ENCODE measurements at places on chromosomes 2 and 18. TPM values are rescaled to one million over a fixed set of nuclear protein-coding genes. Genes with fewer than 3 reads are reported as not detected.

- DNase-seq = no peak
These were observed 147.6 kb downstream of the CLIP4 start for GRCh38 chr2:29262681-29263260.

- no peak for DNase-seq
These were observed 83.9 kb downstream of the RPRM start for GRCh38 chr2:153394686-153395085.

GRCh38 chr18:36411745-36412168 lies 114.2 kb downstream of the FHOD3 start:
- no peak for DNase-seq

DNA sequence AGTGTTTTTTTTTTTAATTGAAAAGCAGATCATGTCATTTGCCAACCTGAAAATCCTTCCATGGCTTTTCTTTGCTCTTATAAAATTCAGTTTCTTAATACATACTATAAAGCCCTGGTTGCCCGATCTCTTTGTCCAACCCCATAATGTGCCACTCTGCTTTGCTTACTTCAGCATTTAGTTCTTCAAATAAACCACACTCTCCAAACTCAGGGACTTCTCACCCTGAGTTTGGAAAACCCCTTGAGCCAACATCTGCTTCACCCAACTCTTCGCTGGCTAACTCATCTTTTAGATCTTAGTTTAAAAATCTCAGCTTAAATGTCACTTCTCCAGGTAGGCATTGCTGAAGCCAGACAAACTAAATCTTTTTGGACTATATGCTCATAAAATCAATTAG lies 1.3 kb upstream of the STAT1 start:
- DNase-seq = no peak

EGR4 gene
- not detected for polyA plus RNA-seq

DNA sequence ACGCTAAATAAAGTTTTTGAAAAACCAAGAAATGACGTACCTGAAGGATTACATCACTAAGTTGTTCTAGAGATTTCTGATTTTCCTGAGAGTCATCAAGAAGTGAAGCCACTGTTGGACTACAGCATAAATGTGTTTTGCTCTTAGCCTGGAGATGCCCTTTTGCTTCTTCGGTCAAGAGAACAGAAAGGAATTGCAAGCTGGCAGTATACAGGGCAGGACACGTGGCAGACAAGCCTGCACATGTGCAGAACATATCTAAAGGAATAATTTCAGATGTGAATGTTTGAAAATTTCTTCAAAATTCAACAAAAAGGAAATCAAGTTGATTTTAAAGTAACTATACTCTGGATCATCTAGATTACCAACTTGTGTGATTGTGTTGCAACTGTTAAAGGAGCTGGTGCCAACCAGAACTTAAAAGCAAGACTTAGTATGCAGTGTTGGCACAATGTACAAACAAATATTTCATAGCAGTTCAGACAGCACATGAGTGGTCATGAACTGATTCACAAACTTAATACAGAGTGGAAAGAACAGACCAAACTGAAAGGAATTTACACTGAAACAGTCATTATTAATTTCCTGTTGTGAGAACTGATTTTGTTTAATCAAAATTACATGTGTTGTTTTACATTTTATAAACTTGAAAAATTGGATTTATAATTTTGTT lies 100.4 kb upstream of the CD226 start:
- no peak for DNase-seq

GRCh38 chr2:74530239-74531187 lies 780 bp downstream of the HTRA2 start:
- no peak for DNase-seq

DNA sequence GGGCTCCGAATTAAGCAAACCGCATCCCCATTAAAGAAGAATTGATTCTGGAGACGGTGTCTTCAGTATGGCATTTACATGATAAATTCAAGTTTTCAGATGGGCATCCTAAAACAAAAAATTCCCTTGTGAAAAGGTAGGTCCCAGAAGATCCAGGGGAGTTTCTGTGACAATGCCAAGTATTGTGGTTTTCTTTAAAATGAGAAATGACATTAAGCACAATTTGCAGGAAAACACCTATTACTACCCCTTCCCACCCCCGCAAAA lies 689 bp upstream of the YWHAQ start:
- DNase-seq = no peak

DNA sequence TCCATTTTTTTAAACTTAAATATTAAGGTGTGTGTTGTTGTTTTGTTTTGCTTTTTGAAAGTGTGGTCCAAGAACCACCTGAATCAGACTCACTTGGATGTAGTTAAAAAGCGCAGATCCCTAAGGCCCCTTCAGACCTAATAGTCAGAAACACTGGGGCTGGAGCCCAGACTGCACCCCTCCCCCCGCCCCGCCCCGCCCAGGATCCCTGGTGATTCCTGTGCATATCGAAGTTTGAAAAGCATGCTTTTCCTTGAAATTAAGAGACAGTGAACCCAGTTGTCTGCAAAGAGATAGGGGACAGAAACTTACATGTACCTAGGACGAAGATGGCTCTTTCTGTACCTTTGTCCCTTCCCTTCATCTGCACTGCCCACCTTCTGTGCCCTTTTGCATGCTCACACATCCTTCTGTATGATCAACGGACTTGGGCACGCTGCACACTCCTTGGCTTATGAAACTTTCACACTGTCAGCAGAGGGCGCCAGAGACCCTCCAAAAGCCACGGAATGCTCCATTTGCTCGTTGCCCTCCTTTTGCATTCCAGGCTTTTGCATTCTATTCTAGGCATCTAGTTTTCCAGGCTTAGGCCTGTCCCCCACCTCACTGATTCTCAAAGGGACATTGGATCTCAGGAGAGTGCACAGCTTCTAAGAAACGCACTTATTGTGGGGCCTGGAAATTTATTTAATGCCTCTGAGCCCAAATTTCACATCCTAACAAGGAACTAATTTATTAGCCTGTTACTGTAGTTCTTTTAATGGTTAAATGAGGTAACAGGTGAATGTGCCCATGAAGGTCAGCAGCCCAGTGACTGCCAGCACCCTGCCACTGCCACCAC lies 32.8 kb upstream of the SLC14A1 start:
- peak; percentile 75 for DNase-seq

GRCh38 chr2:146950361-146950760 lies 894.5 kb upstream of the ACVR2A start:
- no peak for DNase-seq

GRCh38 chr2:67599561-67599960 lies 202.4 kb downstream of the ETAA1 start:
- no peak for DNase-seq

PLGLB1 gene
- polyA plus RNA-seq = 3.5 TPM

IL18R1 gene
- polyA plus RNA-seq = 0.50 TPM

- no peak for DNase-seq
These were observed 2.5 kb upstream of the NHEJ1 start for GRCh38 chr2:219163156-219163555.

DNA sequence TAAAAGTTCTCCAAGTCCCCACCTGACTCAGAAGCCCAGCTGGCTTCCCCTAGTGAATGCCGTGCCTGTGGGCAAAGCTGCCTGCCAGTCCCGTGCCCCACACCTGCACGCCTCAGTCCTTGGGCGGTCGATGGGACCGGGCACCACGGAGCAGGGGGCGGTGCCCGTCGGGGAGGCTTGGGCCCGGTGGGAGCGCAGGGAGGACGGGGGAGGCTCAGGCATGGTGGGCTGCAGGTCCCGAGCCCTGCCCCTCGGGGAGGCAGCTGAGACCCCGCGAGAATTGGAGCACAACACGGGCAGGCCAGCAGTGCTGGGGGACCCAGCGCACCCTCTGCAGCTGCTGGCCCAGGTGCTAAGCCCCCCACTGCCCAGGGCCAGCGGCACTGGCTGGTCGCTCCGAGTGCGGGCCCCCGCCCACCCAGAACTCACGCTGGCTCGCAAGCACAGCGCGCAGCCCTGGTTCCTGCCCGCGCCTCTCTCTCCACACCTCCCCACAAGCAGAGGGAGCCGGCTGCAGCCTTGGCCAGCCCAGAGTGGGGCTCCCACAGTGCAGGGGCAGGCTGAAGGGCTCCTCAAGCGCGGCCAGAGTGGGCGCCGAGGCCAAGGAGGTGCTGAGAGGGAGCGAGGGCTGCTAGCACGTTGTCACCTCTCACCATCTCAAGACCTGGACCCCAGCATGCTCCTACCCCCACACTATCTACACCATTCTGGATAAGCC lies 215.5 kb downstream of the TNS1 start:
- no peak for DNase-seq

- DNase-seq = no peak
These were observed 194.8 kb downstream of the ZEB2 start for GRCh38 chr2:144325086-144325485.

DNA sequence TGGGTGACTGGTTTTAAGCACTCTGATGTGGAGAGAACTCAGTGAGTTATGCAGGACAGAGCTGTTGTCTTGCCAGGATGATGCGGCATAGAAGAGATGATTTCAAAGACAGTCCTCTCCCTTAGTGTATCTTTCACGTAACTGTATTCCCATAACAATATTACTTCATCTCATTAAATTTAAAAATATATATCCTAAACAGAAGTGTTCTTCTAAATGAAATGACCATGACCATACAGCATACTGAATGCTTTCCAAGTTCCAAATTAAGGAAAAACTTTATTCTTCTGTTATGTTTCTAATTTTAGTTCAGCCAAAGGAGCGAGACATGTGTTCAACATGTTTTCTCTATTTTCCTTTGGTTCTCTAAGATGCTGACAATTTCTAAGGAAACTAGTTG lies 600.1 kb upstream of the FSHR start:
- peak; percentile 34 for DNase-seq

C2orf76 gene
- polyA plus RNA-seq = 8.1 TPM

DSG1 gene
- polyA plus RNA-seq = 0.88 TPM

DNA sequence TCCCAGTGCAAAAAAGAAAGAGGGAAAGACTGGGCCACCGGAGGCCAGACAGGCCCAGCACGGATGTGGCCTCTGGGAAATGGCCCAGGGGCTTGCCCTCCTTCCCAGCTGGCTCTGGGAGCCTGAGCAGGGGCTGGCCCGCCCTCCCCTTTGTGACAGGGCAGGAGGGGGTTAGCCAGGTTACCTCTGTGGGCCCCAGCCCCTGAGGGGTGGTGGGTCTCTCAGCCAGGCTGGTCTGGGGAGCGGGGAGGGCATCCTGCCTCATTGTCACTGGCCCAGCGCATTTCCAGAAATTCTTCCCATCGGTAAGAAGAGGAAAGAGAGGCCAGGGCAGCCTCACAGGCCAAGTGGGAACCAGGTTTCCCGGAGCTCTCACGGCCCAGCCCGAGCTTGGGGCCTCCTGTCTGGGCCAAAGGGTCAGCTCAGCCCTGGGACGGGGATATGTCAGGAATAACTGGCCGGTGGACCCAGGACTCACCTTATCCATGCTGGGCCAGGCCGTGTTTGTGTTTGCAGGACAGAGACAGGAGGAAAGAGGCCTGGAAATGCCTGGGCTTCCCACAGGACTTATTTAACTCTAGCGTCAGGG lies 182.2 kb downstream of the ZFP36L2 start:
- no peak for DNase-seq

- DNase-seq = no peak
These were observed 4.5 kb downstream of the STK17B start for GRCh38 chr2:196166876-196167275.

BOLL gene
- polyA plus RNA-seq = 3.0 TPM

DNA sequence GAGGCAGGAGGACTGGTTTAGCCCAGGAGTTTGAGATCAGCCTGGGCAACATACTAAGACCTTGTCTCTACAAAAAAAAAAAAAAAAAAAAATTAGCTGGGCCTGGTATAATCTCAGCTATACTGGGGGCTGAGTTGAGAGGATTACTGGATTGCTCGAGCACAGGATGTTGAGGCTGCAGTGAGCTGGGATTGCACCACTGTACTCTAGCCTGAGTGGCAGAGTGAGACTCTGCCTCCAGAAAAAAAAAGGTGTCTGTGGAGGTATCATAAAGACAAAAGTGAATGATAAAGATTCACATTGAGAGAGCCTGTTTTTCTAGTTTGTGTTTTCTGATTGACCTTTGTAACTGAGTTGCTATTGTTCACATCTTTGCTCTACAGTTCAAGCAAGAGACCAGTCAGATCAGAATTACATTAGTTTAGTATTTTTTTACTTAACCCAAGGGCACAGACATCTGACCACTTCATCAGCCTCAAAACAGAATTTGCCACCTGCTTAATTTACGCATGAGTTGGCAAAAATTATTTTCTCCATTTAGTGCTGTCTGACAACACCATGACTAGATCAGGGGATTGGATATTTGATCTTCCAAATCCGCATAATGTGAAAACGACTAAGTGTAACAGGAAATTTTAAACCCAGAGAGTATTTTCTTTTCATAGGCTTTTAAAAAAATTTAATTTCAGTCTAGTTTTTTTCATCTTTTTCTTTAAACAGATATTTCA lies 271.0 kb downstream of the TGIF1 start:
- DNase-seq = no peak

GRCh38 chr2:96550787-96551604 lies 14.4 kb downstream of the ARID5A start:
- no peak for DNase-seq

DNA sequence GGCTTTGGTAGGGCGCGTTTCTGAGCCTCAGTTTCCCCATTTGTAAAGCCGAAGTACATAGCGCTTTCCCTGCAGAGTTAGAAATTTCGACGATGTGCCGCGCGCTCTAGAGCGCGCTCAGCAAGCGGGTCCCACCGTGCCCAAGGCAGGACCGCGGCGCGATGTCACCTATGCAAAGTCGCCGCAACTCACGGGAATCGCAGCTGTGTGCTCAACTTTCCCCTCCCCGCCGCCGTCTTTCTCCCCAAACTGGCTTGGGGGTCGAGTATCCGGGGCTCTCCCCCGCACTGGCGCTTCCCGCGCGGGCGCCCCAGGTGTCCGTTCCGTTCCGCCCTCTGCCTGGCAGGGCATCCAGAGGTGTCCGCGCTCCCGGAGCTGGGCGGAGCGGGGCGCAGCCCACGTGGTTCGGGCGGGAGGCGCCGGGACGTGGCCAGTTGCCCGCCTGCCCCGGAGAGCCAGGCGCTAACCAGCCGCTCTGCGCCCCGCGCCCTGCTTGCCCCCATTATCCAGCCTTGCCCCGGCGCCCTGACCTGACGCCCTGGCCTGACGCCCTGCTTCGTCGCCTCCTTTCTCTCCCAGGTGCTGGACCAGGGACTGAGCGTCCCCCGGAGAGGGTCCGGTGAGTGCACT lies at the start of gene MLPH:
Gene MLPH, plus strand, starts transcription at position 433 of the 630 bp plus-strand sequence. CDS start 6,176 bp downstream, outside the sequence.
- DNase-seq = no peak

GRCh38 chr2:137367361-137367760 lies 596.9 kb upstream of the HNMT start:
- DNase-seq = no peak

GKN2 gene
- polyA plus RNA-seq = not detected

DNA sequence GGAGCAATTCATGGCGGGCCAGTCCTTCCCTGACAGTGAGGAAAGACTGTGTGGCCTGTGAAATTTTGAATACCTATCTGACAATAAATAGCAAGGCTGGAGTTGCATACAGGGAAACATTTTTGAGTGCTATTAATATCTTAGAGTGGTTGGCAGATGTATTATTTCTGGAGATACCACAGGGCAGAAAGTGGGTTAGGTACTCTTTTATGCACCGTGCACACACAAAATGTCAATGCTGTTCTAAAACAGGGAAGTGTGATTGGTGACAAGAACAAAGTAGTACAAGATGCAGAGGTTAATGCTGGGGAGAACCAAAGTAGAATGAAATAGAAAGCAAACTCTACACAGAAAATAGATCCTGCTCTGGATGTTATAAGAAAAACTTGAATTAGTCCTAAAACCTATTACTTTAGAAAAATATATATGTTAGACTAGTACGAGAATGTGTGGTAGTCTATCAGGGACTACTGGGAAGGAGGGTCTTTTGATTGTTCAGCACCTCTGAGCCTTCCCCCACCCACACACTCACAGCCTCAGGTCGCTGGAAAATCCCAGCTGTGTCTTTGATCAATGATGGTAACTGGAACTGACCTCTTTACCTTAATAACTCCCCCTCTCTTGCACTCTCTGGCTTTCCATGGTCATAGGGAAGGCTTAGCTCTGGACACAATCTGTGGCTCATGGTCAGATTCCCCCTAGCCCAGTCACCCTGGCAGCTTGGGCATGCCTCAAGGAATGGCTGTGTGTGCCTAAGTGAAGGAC lies 58.2 kb downstream of the SERPINB8 start:
- no peak for DNase-seq
